ENCODE measurements at places on chromosomes 4 and X.
A peak's percentile ranks its signal among the peaks of the same experiment; 100 is the strongest.

DNA sequence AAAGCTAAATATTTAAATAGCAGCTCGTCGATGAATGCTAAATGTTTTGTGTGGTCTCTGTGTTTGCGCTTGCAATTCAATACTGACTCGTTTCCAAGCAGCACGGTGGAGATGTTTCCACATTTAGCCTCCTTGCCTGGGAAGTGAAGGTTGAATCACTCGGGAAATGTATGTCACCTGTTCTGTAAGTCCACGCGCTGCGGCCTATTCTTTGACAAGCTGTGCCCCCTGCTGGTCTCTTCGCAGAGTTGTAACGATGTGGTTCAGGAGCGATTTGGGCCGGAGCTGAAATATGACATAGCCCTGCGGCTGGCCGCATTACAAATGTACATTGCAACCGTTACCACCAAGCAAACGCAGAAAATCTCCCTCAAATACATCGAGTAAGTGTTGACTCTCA is 89.6 kb upstream of the PRPS2 start:
- no peak overlapping the region for H3K4me3 ChIP-seq
- no peaks in the 10 kb centered on the region for H3K27me3 ChIP-seq
- H3K4me1 ChIP-seq = no peaks in the 10 kb centered on the region
- no peaks in the 10 kb centered on the region for H3K36me3 ChIP-seq
- DNase-seq = peak; percentile 48

GRCh38 chr4:68797618-68798017 is 18.2 kb upstream of the UGT2B10 start:
- no peaks in the 10 kb centered on the region for H3K36me3 ChIP-seq
- H3K27ac ChIP-seq = no peak overlapping the region
- no peaks in the 10 kb centered on the region for H3K27me3 ChIP-seq
- no peak for DNase-seq
- no peaks in the 10 kb centered on the region for H3K4me1 ChIP-seq
- H3K4me3 ChIP-seq = no peak overlapping the region

GRCh38 chrX:102599951-102600579 is 750 bp downstream of the ARMCX5 start:
- H3K27ac ChIP-seq = peak overlapping the region; percentile 69
- no peaks in the 10 kb centered on the region for H3K27me3 ChIP-seq
- H3K36me3 ChIP-seq = no peaks in the 10 kb centered on the region
- no peak for DNase-seq
- H3K4me1 ChIP-seq = no peaks in the 10 kb centered on the region

DNA sequence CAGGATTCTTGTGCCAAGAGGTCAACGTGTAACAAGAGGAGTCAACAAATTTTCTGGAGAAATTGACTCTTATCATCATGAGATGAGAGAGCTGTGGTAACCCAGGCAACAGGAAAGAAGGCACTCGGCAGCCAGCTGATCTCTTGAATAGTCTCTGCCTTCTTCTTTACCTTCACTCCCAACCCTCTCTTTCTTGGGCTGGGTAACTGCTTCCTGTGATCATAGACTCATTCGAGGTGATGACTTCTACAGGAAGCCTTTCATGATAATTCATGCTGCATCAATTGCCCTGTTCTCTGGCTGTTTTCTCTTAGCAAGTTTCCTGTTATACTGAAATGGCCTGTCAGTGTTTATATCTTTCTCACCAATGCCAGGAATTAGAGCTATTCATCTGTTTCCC is 70.8 kb upstream of the FSTL5 start:
- H3K36me3 ChIP-seq = no peaks in the 10 kb centered on the region
- H3K27me3 ChIP-seq = no peaks in the 10 kb centered on the region
- no peaks in the 10 kb centered on the region for H3K4me1 ChIP-seq
- H3K27ac ChIP-seq = no peak overlapping the region

DNA sequence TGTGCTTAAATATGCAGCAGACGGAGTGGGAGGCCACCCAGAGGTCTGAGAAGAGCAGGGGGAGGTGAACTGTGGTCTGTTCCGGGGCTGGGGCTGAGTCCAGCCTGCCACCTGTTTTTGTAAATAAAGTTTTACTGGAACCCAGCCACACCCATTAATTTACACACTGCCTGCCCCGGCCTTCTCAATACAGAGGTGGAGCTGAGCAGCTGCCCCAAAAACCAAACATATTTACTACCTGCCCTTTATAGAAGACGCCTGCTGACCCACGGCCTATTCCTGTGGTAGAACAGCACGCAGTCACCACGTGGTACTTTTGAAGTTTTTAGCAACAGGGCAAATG is 45.9 kb downstream of the FGFRL1 start:
- no peaks in the 10 kb centered on the region for H3K27me3 ChIP-seq
- no peak overlapping the region for H3K4me3 ChIP-seq
- H3K27ac ChIP-seq = no peak overlapping the region
- H3K4me1 ChIP-seq = no peaks in the 10 kb centered on the region

GRCh38 chrX:107596651-107597050 is 31.7 kb upstream of the PRPS1 start:
- DNase-seq = no peak
- H3K4me1 ChIP-seq = no peaks in the 10 kb centered on the region
- H3K27me3 ChIP-seq = no peaks in the 10 kb centered on the region
- H3K36me3 ChIP-seq = no peaks in the 10 kb centered on the region
- no peak overlapping the region for H3K27ac ChIP-seq

- H3K4me3 ChIP-seq = no peak overlapping the region
- H3K27ac ChIP-seq = no peak overlapping the region
- no peaks in the 10 kb centered on the region for H3K4me1 ChIP-seq
Observed at GRCh38 chrX:41457613-41458192, 10.6 kb downstream of the NYX start.

DNA sequence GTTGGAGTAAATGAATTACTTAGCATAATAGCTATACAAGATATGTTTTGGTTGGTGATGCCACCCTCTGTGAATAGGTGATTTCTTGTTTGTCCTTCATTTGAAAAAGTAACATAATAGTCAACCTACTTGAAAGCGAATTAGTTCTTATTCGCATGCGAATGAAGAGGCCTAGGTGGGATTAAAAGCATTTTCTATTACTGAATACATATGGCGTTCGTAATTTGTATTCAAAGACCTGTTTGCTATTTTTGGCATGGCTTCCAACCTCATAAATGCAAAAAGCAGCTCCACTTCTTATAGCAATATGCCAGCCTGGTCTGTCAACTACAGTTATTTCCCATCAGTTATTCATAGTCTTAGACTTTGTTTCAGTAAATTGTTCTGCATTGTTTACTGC is 261.3 kb downstream of the TENM3 start:
- no peaks in the 10 kb centered on the region for H3K27me3 ChIP-seq
- H3K36me3 ChIP-seq = no peaks in the 10 kb centered on the region
- H3K27ac ChIP-seq = no peak overlapping the region
- H3K4me3 ChIP-seq = no peak overlapping the region
